ENCODE measurements at places on chromosomes 7 and 10. TPM values are rescaled to one million over a fixed set of nuclear protein-coding genes. Genes with fewer than 3 reads are reported as not detected.

The PIP gene
- total RNA-seq: not detected

The PLPP4 gene
- 3.2 TPM for total RNA-seq

The ZNF853 gene
- 0.59 TPM for total RNA-seq

The ENO4 gene
- total RNA-seq: 0.35 TPM

The RAB19 gene
- total RNA-seq: not detected

The TECTB gene
- total RNA-seq: not detected

The RALA gene
- 65.2 TPM for total RNA-seq

The LRRN3 gene
- total RNA-seq: 0.47 TPM

The PILRA gene
- total RNA-seq: 0.82 TPM
